ENCODE measurements at places on chromosomes 11 and 22.

DNA sequence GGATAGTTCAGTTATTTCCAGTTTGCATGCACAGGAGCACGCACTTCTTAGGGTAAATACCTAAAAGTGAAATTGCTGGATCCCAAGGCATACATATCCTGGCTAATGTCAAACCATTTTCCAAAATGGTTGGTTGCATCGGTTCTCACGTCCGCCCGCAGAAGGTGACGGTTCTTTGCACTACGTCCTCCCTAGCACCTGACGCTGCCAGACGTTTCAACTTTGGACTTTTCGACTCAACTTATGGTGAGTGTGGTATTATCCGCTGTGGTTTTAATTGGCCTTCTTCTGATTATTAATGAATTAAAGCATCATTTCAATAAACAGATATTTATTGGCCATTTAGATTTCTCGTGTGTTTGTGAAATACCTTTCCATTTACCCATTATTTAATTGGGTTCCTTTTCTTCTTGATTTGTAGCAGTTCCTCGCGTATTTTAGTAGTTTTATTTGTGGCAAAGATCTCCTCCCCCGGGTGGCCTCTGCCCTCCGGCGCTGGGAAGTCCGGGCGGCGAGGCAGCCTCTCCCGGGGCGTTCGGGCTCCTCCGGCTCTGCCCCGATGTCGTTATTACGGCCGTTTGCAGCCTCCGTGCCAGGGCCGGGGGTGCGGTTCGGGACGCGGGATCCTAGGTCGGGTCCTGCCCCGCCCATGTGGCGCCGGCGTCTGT lies at the start of gene JHY:
TSS of gene JHY (plus strand) at position 571 of the 668 bp plus-strand sequence. CDS start 3,091 bp downstream, outside the sequence.
- DNase-seq: no peak

- DNase-seq: no peak
Measured at GRCh38 chr11:70873736-70874412, 378.5 kb downstream of the SHANK2 start.

DNA sequence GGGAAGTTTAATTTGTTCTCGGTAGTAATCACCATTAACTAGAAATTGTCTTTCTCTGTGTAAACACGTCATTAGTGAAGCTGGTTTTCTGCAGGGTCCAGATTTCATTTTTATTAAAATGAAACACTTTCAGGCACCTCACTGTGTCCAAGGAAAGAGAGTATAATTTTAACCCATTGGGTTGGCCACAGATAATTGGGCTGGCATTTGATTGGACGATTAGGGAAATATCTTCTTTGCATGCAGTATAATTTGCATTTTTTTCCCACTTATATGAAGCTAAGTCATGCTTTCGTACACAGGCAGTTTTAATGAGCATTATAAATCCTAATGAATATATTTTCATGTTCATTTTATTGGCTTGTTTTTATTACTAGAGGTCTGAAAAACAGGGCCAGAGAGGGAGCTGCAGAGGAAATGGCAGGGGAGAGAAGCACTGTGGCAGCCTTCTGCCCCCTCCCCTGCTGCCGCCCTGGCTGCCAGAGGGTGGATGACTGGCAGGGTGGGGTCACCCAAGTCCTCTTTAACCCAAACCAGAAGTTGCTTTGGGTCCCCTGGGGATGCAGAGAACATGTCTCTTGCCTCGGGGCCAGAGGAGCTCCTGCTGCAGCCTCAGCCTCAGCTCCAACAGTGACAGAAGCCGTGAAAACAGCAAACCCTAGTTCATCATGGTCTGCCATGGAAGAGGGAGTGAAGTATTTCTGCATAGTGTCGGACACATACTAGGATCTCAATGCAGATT lies 93.9 kb downstream of the PKNOX2 start:
- DNase-seq: no peak

DNA sequence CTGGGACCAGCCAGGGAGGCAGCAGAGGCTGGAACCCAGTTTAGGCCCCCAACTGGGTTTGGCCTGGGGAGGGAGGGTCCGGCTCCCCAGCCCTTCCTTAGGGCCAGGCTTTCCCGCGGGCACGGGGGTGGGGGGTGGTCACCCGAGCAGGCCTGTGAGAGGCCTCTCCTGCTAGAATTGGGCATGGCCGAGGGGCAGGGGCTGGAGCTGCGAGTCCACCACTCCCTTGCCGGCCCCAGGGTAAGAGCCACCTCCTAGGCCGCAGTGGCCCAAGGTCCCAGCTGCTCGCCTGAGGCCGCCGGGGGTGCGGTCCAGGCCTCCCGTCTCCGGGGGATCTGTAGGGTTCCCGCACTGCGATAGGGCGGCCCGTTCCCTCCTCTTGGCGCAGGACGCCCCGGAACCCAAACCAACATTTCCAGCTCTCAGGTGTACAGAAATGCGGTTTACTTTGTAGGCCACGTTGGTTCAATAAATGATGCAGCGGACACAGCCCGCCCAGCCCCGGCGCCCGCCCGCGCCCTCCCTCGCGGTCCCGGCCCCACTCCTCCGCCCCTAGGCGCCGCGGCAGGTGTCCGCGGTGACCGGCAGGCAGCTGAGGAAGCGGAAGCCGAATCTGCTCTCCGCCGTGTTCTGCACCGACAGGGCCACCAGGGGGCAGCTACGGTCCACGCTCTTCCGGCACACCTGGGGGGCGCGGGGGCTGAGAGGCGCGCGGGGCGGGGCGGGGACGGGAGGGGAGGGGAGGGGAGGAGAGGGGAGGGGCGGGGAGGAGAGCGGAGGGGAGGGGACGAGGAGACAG lies 5.9 kb downstream of the LMNTD2 start:
- no peak for DNase-seq

GRCh38 chr22:16933291-16934282 lies 74.4 kb downstream of the GAB4 start:
- no peak for DNase-seq

GRCh38 chr11:86906198-86906597 lies 49.0 kb downstream of the FZD4 start:
- DNase-seq: no peak

Measured in HFF-Myc (cell line).